ENCODE measurements at places on chromosomes 11 and 22. TPM values are rescaled to one million over a fixed set of nuclear protein-coding genes. Genes with fewer than 3 reads are reported as not detected.

DNA sequence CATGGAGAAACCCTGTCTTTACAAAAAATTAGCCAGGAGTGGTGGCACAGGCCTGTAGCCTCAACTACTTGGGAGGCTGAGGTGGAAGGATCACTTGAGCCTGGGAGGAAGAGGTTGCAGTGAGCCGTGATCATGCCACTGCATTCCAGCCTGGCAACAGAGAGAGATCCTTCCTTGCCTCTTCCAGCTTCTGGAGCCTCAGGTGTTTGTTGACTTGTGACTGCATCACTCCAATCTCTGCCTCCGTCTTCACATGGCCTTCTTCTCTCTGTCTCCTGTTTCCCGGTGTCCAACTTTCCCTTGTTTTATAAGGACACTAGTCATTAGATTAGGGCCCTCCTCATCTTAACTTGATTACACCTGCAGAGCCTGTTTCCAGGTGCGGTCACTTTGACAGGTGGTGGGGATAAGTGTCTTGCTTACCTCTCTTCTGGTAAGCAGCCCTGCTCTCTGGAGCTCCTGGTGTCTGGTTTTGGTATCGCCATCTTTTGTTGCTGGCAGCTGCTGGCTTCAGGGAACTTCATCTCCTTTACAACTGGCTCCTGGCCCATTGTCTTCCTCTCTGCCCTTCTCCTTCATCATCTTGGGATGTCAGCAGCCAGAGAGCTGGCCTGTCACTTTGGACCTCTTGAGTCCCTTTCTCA is 8.2 kb upstream of the USP2 start:
- H3K27ac ChIP-seq, result no peak overlapping the region
- no peaks in the 10 kb centered on the region for H3K4me1 ChIP-seq
- no peak for DNase-seq
- no peaks in the 10 kb centered on the region for H3K36me3 ChIP-seq

Gene GNG3
- not detected for total RNA-seq

GRCh38 chr22:32132783-32133182 is 26.3 kb downstream of the C22orf42 start:
- H3K27ac ChIP-seq, result no peak overlapping the region
- peaks cover 23% of the 10 kb centered on the region for H3K4me1 ChIP-seq
- H3K27me3 ChIP-seq, result no peaks in the 10 kb centered on the region
- DNase-seq, result no peak
- H3K4me3 ChIP-seq, result no peak overlapping the region

Gene GAL3ST1
- 1.4 TPM for total RNA-seq

GRCh38 chr22:45831394-45831793 is 145.6 kb downstream of the WNT7B start:
- H3K4me3 ChIP-seq, result no peak overlapping the region
- no peaks in the 10 kb centered on the region for H3K27me3 ChIP-seq
- no peaks in the 10 kb centered on the region for H3K36me3 ChIP-seq
- no peak for DNase-seq
- no peak overlapping the region for H3K27ac ChIP-seq

Gene LRRC4C
- not detected for total RNA-seq

Data from CD4-positive, alpha-beta memory T cell (primary cell).